ENCODE measurements at places on chromosomes 3 and 15.

- no peak for DNase-seq
Observed at GRCh38 chr3:147387885-147388699, 18.3 kb downstream of the ZIC4 start.

GRCh38 chr3:179421500-179421899 lies 29.8 kb downstream of the GNB4 start:
- no peak for DNase-seq

DNA sequence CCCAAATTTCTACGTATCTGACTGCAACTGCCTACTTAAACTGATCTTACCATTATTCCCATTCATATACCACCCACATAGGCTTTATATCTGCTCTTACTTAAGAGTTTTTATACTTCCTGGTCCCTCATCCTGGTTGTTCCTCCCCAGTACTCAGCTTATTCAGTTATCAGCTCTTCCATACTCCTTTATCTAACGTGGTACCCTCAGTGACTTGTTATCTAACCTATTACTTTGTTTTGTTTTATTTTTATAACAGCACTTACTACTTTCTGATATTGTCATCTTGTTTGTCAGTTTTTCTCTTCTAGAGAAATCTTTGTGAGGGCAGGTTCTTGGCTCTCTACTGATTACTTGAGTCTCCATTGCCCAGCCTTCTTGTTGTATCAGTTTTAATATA lies 100.6 kb downstream of the ZNF609 start:
- DNase-seq = no peak

GRCh38 chr3:195407531-195408409 lies 35.0 kb downstream of the ACAP2 start:
- no peak for DNase-seq

- no peak for DNase-seq
Observed at GRCh38 chr3:140493271-140493670, 184.6 kb upstream of the TRIM42 start.

GRCh38 chr15:71207141-71207540 lies 91.9 kb downstream of the THSD4 start:
- no peak for DNase-seq

GRCh38 chr3:133892541-133893231 lies 3.0 kb downstream of the RAB6B start:
- DNase-seq = no peak

DNA sequence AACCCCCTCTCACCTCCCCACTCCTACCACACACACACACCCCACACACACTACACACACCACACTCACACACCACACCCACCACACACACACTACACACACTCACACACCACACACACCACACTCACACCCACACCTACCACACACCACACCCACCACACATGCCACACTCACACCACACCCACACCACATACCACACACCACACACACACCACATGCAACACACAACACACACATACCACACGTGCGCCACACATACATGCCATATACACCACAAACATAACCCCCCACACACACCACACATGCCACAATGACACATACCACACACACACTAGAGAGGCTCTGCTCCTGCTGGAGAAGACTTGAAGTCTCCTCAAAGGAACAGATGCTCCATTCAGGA lies 5.9 kb upstream of the ITPKA start:
- DNase-seq = no peak

DNA sequence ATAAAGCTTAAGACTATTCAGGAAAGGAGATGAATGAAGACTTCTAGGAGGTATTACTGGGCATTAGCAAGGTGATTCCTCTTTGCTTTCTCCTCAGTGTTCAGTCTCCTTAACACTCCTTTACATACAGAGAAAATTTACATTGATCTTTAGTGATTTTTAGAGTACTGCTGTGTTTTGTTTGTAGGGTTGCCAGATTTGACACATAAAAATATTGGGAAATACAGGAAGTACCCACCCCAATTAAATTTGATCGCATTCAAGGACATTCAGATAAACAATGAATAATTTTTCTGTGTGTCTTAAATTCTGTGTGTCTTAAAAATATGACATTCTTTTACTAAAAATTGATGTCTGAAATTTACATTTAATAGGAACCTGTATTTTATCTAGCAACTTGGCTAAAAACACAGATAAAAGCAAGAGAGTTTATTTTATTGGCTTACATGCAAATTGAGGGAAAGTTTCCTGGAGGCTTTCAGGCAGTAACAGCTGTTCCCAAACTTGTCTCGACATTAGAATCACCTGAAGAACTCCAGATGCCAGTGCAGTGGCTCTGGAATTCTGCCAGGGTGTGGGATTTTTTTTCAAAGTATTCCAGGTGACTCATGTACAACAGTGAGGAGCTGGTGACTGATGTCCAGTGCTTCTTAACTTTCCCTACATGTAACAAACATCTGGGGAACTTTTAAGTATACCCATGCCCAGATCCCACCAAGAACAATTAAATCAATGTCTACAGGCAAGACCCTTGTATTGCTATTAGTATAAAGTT lies 23.4 kb upstream of the PLOD2 start:
- DNase-seq = no peak

- DNase-seq = no peak
Observed at GRCh38 chr3:192578729-192579128, 148.6 kb downstream of the FGF12 start.

GRCh38 chr3:6452974-6453373 lies 407.9 kb upstream of the GRM7 start:
- no peak for DNase-seq

DNA sequence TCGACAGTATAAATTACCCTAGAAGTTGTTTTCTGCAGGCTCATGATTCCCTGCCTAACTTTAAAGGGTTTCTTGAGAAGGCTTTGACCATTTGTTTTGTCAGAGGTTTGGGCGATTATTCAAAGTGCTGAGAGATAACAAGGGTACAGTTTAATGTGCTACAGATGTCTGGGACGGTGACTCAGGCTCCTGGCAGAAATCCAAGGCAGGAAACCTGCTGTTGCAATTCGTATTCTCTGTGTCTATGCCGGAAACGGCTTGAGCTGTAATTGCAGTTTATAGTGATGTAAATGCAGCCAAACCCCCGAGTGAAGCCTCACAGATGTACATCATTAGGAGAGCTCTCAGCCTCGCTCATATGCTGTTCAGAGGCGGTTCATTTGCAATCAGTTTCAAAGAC lies 65.6 kb downstream of the SYNPR start:
- peak; percentile 80 for DNase-seq

- no peak for DNase-seq
Observed at GRCh38 chr3:145448436-145448835, 712.5 kb downstream of the PLOD2 start.

- peak; percentile 78 for DNase-seq
Observed at GRCh38 chr3:126245811-126246727, 65.7 kb upstream of the ALDH1L1 start.

DNA sequence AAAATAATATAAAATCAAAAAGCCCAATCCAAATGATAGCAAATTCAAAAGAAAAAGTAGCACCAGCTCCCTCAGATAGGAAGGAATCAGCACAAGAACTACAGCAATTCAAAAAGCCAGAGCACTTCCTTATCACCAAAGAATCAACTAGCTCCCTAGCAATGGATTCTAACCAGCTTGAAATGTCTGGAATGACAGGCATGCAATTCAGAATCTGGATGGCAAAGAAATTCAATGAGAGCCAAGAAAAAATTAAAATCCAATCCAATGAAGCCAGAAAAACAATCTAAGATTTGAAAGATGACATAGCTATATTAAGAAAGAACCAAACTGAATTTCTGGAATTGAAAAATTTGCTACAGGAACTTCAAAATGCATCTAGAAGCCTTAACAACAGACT lies 1334.4 kb upstream of the ALCAM start:
- no peak for DNase-seq

DNA sequence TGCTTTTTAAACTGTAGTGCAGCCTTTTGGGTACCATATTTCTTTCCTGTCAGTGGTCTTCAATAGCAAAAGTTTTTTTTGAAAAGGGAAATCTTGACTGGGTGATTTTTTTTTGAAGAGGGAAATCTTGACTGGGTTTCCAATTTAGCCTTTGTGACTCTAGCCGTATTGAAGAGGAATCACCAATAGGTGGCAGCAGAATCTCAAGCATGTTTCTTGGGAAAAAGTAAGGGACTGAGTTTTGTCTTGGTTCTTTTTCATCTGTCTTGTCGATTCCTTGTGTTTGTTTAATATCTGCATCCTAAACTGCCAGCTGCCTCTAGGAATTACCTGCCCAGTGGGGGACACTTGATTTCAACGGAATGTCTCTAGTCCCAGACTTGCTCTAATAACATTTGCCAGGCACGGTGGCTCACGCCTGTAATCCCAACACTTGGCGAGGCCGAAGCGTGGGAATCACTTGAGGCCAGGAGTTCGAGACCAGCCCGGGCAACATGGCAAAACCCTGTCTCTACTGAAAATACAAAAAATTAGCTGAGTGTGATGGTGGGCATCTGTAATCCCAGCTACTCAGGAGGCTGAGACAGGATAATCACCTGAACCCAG lies 89.2 kb downstream of the RBPMS2 start:
- no peak for DNase-seq

GRCh38 chr3:37054370-37054769 lies 61.1 kb downstream of the MLH1 start:
- DNase-seq = no peak

DNA sequence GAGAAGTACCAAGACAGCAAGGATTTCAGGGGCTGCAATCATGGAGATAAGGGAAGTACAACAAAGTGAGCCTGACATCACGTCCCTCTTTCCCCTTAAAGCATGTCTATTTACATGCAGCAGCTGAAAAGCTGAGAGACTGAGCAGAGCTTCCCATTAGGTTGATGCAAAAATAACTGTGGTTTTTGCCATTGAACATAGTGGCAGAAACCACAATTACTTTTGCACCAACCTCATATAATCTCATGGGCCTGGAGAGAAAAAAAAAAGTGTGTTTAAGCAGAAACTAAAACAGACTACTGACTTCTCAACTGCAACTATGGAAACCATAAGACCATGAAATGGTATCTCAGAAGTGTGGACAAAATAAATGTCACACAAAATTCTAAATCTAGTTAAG lies 48.3 kb downstream of the CCDC12 start:
- DNase-seq = no peak

GRCh38 chr15:69125236-69125635 lies 35.2 kb upstream of the GLCE start:
- no peak for DNase-seq

DNA sequence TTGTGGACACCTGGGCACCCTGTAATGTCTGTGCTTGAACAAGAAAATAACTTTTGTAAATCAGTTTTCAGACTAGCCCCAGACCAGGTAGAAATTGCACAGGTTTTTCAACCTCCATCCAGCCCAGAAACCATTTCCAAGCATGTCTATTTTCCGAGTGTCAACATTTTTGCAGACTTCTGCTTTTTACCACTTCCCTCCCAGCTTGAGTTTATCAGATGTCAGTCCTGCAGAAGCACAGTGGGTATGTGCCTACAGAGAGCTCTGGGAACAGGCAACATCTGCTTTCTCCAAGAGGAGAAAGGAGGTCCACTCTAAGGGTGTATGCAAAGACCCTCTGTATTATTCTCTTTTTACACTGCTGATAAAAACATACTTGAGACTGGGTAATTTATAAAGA lies 83.9 kb downstream of the LRRK1 start:
- no peak for DNase-seq

DNA sequence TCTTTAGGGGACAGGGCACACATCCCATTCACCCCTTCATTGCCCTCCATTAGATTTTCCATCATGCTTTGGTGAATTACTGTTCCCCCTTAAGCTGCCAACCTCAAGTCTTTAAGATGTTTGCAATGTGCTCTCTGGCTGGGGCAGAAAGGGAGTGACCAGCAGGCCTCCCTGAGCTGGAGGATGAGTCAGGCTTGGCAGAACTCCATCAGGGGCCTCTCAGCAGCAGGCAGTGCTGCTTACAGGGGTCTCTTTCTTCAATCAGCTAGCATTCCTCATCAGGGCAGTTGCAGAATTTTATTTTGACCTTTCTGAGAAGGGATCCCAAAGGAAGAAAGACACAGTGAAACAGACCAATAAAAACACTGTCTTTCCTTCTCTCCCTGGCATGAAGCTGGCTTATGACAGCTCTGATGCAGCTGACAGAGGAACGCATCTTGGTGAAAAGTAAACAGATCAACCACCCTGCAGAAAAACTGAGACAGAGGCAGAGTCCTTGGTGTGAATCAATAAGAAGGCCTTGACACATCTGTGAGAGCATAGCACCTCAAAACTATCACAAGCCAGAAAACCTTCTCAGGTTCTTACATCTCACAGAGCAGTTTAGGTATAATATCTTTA lies 88.7 kb upstream of the MRPL3 start:
- DNase-seq = no peak

DNA sequence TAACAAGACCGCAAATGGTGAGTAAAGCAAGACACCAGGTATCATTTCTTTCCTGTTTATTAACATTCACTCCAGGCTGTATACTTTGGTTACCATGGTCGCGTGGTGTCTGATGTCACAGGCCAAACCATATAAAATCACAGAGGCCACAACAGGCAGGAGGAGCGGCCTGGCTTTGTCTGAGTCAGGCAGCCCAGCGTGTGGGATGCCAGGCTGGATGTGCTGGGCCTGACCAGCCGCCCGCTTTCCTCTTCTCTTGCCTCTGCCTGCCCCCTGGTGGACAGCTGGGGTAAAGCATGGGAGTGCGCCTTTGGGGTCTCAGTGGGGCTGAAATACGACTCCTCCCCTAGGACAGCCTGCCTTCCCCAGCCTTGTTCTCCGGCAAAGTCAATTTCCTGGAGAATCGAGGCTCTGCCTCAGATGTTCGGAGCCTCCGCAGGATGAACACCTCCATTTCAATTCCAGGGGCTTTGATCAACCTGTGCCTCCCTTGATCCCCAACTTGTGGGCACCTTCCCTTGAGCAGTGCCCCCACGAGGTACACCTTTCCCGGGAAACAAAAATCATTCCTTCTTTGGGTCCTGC lies 78.2 kb downstream of the CCNL1 start:
- peak; percentile 95 for DNase-seq

- no peak for DNase-seq
Observed at GRCh38 chr15:32794973-32795372, 77.2 kb downstream of the GREM1 start.

DNA sequence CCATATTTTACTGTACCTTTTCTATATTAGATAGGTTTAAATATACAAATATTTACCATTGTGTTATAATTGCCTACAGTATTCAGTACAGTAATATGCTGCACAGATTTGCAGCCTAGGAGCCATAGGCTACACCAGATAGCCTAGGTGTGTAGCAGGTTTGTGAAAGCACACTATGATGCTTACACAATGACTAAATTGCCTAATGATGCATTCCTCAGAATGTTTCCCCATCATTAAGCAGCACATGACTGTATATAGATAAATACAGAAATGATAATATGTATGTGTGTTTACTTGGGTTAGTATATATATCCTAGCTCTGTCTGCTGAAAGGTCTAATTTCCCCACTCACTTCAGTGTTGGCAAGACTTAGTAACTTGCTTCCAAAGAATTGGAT lies 65.8 kb downstream of the MYL3 start:
- no peak for DNase-seq

GRCh38 chr15:51576286-51576850 lies 46.2 kb downstream of the DMXL2 start:
- DNase-seq = no peak

- no peak for DNase-seq
Observed at GRCh38 chr15:97014001-97014400, 683.5 kb downstream of the NR2F2 start.

- no peak for DNase-seq
Observed at GRCh38 chr3:152786977-152787681, 47.8 kb upstream of the P2RY1 start.

- no peak for DNase-seq
Observed at GRCh38 chr15:61364871-61365270, 135.8 kb upstream of the RORA start.

- DNase-seq = no peak
Observed at GRCh38 chr3:20849975-20850374, 664.0 kb upstream of the SGO1 start.
